Stimulated activated CD8-positive, alpha-beta memory T cell treated with anti-CD3 and anti-CD28 coated beads, Interleukin-15, amount 100 ng/mL, for 4 hours (primary cell): ENCODE measurements at places on chromosomes 3 and 15.

GRCh38 chr3:15646851-15647511 lies 45.4 kb downstream of the BTD start:
- DNase-seq: no peak

DNA sequence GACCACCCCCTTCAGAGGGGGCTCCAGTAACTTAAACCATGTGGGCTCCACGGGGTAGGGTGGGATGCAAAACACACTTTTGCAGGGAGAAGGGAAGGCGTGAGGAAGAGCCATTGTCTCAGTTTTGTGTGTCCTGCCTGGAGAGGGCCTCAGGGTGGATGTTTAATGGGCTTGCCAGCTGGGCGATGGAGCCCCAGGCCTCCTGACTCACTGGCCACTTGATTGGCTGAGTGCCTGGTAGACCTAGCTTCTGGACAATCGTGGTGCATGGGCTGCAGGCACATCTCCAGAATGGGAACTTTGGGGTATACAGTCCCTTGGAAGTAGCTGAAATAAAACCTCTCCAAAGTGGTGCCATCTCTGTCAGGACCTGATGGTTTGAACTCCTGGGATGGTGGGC lies 118.3 kb upstream of the MRPS22 start:
- DNase-seq: no peak

- no peak for DNase-seq
Observed at GRCh38 chr3:163126115-163126514, 1629.5 kb downstream of the OTOL1 start.

- no peak for DNase-seq
Observed at GRCh38 chr3:88725440-88726165, 381.8 kb upstream of the EPHA3 start.

DNA sequence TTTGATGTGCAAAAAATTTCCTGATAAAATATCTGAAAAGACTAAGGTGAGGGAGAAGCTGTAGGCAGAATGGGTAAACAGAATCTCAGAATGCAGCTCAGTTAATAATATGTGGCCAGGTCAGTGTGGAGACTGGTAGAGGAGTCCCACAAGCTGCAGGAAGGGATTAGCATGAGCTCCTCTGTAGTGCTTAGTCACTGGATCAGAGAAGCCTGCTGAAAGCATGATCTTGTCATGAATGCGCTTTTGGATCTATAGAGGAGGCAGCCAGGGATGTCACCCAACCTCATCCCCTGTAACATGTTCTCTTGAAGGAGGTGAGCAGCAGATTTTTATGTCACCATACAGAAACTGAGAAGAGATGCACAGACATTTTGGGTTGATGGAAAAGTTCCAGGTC lies 1035.3 kb upstream of the GBE1 start:
- DNase-seq: no peak

DNA sequence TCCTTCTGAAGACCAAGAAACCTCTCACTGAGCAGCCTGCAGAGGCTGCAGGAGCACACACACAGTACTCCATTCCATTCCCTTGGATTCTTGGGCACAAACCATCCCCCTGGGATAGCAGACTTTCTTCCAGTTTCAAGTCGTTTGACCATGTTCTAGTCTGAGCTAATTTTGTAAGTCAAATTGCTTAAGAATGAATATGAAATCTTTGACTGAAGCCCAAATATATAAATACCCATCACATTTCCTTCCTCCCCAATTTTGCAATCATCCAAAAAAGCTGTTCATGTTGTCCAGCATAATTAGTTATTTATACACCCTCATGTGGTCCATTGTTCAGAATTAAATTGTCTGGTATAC lies 231.2 kb upstream of the TPRG1 start:
- no peak for DNase-seq

DNA sequence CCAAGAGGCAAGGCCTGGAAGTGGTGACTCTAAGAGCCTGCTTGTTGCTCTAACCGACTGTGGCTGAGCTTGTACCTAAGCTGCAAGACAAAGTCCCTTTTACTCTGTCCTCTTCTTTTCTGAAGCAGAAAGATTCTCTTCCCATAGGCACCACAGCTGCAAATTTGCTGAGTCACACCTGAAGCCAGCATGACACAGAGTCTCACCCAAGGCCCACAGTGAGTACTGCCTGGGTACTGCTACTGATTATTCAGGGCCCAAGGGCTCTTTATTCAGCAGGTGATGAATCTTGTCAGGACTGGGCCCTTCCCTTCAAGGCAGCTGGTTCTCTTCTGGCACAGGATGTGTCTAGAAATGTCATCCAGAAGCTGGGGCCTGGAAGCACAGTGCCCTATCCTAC lies 18.9 kb upstream of the TIGIT start:
- no peak for DNase-seq

GRCh38 chr3:73225991-73226390 lies 164.5 kb downstream of the EBLN2 start:
- DNase-seq: no peak

DNA sequence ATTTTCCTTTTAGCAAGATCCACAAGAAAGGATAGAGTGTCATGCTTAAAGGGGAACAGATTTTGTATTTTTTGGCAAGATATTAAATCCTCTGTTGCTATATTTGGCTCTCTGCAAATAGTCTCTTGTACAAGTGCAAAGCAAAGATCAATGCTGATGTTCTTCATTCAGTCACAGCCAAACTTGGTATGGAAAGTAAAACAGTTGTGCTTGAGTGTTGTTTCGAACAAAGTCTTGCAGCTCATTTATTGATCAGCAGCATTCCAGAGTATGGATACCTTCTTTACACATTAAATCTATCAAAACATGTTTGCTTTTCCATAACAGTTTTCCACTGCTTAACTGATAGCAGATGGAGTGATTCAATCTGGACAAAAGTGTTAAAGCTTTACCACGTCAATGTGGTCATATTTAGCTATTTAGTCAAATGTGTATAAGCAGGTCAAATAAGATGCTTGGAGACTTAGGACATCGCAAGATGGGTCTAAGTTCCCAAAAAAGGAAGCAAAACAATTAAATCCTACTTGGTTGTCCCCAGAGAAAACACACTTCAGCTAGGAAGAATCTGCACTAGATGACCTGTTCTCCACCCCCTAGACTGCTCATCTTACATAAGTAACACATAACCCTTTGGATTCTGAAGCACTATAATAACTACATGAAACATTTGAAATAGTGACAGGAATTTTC lies 52.4 kb downstream of the VGLL3 start:
- DNase-seq: no peak

- DNase-seq: no peak
Observed at GRCh38 chr3:98778852-98779413, 15.8 kb downstream of the ST3GAL6 start.

DNA sequence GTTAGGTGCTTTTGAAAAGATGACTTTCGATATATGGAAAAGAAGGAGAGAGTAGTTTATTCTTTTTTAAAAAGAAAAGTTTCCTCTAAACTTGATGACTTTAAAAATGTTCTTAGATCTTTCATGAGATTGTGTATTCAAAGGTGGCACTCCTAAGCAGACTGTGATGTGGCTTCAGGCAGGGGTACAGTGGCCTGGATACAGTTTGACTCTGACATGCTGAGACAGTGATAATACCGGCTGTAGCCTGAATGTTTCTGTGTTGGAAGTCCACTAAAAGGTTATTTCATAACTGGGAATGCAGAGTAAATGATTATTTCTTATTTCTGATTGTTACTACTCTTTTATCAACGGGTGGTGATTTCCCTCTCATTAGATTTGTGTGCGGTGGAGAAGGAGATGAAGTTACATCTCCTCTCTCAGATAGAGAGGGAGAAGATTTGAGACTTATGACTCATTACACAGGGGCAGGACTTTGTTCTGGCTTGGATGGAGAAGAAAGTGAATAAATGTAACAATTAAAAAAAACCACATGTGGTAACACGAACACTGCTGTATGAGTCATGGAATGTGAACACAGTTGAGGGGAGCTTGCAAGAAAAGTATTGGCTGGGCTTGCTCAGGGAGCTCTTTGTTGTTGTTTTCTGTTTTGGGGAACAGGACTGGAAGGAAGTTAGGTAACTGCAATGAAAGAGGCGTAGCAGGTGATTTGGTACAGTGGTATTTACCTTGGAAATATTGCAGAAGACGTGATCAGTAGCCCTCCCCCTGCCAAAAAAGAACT lies 21.6 kb downstream of the SPTSSB start:
- no peak for DNase-seq

- no peak for DNase-seq
Observed at GRCh38 chr3:39272191-39272590, 7.6 kb downstream of the CX3CR1 start.

DNA sequence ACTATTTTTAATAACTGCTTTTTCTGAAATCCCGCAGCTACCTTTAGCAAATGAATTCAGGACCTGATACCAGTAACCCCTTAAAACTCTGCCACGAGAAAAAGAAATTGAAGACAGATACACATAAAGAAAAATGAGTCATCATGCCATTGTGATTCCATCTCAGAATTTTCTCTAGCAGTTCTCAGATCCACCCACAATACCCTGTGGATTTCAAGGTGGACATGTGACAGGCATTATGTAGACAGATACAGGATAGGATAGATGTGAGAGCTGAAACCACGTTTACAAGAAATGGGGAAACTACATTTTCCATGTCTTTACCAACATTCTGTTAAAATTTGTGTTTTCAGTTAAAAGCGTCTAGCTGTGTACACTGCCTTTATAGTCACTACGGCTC lies 291.9 kb upstream of the NR2F2 start:
- DNase-seq: no peak

GRCh38 chr3:10933805-10934481 lies 58.6 kb upstream of the SLC6A1 start:
- no peak for DNase-seq

- DNase-seq: no peak
Observed at GRCh38 chr15:63079947-63080626, 37.5 kb downstream of the TPM1 start.

DNA sequence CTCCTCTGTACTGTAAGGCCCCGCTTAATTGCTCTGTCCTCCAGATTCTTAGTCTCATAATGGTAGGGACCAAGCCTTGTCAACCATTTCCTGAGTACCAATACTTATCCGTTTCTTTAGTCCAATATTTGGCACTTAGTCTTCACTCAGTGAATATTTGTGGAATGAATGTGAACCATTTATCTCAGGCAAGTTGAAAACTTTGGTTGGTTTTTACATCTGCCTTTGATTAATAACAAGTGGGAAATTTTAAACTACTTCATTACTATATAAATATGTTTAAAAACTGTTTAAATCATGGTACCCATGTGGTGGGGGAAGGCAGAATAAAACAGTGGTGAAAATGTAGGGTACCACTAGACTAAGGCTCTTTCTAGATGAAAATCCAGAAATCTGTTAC lies 15.2 kb downstream of the CA12 start:
- DNase-seq: no peak

DNA sequence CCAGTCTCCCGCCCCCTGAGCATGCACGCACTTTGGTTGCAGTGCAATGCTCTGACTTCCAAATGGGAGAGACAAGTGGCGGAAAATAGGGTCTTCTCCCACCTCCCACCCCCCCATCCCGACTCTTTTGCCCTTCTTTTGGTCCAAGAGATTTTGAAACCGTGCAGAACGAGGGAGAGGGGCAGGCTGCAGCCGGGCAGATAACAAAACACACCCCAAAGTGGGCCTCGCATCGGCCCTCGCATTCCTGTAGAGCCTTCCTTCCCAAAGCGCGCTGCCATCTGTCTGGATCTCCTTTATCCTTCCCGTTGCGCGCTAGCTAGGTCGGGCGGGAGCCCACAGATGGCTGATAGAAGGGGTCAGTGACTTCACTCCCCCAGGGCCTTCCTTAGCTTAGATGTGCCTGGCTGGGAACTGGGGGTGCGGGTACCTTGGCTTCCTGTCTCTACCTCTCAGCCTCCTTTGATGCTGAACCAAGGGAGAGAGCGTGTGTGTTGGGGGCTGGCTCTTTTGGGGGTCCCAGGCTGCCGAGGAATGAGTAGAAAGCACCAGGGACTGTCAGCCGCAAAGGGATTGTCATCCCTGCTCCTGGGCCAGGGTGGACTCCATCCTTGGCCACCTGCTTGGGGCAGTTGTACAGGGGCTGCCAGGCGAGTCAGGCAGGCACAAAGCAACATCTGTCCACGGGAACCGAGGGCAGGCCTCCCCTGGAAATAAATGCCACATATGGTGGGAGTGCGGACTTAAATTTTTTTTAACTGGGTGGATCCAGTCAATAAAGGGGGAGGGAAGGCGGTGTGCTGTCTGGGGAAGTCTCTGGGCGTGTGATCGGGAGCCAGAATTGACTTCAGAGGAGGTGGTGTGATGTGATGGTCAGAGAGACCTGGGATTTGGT lies 1.8 kb downstream of the SMAD3 start:
- no peak for DNase-seq

DNA sequence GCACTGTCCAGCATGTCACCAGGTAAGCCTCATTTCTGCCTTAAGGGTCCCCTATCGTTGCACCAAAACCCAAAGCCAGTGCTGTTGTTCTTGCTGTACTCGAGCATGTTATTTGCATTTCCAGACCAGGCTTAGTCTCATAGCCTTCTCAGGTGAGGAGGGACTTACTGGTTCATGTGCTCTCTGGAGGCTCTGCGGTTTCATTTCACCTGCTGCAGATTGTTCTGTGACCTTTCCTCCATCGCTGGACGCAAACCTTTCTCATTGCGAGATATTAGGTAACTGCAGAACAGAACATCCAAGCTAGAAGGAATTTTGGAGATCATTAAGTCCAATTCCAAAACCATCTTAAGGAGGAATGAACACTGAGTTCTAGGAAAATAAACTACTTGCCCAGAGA lies 187.3 kb upstream of the BCL6 start:
- DNase-seq: no peak

- no peak for DNase-seq
Observed at GRCh38 chr15:32990071-32990470, 204.4 kb downstream of the FMN1 start.

- DNase-seq: no peak
Observed at GRCh38 chr3:139694542-139694941, 16.8 kb upstream of the NMNAT3 start.

- DNase-seq: no peak
Observed at GRCh38 chr3:178419071-178419470, 117.2 kb upstream of the KCNMB2 start.

DNA sequence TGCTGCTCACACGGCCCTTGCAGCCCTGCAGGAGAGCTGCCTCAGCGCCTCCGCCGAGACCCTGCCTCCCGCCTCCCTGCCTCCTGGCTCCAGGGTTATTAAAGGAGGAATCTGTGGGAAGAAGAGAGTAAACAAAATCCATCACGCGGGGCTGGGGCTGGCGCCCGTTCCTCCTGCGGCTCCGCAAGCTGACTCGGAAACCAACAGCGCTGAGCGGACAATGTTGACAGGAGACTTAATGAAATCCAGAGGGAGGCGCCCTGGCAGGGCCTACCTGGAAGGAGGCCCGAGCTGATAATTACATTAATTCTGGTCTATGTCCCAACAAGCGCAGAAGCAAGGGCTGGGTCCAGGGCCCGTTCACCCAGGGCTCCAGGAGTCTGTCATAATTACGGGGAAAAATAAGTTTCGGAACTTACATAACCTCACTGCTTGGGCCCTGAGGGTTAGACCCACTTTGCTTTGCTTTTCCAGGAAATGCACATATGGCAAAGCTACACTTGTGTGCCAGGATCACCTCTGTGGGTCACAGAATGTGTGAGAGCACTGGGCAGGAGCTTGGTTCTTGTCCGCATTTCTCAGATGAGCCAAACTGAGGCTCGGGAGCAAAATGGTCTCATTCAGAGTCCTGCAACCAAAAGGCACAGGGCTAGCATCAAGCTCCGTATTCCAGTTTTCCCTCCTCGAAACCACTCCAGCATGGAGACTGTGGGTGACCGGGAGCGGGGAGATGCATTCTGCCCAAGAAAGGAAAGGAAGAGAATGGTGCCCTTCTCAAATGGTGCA lies 43.8 kb upstream of the SLC6A6 start:
- no peak for DNase-seq

- DNase-seq: no peak
Observed at GRCh38 chr3:183980403-183980802, 37.3 kb downstream of the ABCC5 start.
